ENCODE measurements at places on chromosomes 1 and 21.

DNA sequence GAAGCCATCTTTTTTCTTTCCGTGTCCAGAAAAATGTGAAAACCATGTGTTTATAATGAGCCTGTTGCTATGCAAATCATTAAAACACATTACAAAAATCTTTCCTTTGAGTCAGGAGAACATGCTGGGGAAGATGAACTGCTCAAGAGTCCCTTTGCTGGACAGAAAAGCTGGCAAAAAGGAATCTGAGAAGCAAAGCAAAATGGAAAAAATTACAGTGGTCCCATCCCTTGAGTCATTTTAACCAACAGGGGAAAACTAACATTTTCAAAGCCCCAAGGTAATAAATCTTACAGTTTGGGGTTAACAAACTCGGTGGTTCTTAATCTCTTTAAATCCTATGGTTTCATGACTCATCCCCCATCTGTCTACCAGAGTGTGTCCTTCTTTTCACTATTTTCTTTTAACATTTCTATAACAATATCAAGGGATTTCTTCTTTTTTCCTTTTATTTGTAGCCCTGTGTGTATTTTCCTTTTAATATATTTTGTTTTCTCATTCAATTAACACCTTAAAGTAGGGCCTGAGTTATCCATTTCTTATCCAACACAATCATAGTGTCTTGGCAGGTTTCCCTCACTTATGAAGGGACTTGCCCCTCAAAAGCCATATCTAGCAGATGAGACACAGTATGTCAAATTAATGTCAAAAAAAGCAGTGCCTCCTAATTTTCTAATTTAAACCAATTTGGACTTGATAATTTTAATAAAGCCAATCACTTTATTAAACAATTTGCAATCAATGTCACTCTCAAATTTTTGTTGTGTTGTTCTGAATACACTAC, 105.4 kb downstream of the PTPN14 start:
- no peak for DNase-seq

DNA sequence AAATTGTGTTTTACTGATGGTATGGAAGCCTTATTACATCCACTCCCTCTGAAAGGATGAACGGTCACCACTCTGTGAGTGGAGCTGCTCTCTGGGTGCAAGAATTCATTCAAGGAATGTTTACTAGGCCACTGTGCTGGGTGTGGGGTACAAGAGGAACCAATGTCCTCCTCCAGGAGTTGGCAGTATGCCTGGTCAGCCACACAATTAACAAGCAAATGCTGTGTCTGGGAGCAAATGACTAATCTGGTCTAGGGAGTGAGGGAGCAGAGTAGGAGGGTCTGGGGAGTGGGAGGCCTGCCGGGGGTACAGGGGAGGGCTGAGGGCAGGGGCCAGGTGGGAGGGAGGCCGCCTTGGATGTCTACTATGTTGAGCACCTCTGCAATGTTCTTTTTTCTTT, 27.2 kb upstream of the TDRD10 start:
- DNase-seq: no peak

DNA sequence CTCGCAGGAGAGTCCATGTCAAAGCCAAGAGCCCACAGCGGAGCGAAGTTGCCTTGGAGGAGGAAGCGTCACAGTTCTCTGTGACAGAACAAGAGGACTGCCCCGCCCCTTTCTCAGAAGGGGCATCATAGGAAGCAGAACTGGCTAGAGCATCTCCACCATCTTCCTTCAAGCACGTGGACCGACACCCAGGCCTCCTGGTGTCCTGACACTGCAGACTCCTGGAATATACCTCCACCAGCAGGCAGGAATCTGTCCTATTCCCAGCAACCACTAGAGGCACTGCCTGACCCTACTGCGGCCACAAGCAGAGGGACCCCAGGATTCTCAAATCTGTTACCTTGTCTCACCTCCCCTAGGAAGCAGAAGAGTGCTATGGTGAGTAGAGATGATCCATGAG, 37.8 kb downstream of the GPA33 start:
- DNase-seq: no peak

DNA sequence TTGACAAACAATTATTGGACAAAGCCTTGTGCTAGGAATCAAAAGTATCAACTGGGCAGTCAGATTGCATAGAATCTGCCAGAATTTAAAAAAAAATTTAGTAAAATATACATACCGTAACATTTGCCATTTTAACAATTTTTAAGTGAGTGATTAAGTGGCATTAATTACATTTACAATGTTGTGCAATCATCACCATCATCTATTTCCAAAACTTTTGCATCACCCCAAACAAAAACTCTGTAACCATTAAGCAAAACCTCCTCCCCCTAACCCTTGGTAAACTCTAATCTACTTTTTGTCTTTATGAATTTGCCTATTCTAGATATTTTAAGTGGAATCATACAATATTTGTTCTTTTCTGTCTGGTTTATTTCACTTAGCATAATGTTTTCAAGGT, 182.8 kb downstream of the LMO4 start:
- DNase-seq: no peak

DNA sequence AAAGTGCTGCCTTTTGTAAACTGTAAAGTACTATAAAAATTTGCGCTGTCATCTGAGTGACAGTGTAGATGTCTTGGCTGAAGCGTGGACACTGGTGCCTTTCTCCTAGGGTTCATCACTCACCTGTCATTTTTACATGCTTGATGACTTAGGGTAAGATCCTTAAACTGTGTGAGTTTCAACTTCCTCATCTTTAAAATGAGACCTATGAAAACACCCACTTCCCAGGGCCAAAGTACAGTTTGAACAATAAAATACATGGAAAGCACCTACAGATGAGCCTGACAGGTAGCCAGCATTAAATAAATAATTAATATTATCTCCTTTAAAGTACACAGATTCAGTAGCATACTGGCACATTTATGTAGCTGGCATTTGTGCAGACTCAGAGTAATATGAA, 309.9 kb downstream of the CHRM3 start:
- DNase-seq: no peak

- DNase-seq: no peak
These were observed 325.9 kb upstream of the AJAP1 start for GRCh38 chr1:4328402-4329071.

DNA sequence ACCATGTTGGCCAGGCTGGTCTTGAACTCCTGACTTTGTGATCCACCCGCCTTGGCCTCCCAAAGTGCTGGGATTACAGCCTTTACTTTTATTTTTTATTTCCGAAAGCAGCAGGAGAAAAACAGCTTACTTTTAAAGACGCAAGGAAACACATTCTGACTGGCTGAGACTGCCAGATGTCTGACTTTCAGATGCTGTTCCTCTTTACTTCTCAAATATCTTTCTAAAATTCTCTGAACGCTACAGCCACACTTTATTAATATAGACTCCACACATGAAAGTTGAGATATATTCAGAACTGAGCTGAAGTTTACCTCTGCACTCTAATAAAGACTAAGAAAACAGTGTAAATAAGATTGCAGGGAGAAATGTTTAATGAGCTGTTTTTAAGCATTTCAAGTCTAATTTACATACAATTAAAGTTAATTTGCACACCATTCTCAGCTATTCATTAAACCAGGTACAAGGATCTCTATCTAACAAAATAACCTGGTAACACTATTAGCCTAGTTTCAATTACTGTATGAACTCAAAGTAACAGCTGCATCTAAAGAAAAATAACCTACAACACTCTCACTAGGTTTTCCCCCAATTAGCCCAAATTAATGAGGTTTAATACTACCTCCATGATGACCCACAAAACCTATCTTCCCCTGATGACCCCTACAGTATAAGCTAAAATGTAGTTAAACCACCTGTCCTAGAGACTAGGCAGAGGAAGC, 24.9 kb downstream of the WASF2 start:
- no peak for DNase-seq

GRCh38 chr21:28250946-28251345, 741.7 kb downstream of the LTN1 start:
- DNase-seq: no peak

DNA sequence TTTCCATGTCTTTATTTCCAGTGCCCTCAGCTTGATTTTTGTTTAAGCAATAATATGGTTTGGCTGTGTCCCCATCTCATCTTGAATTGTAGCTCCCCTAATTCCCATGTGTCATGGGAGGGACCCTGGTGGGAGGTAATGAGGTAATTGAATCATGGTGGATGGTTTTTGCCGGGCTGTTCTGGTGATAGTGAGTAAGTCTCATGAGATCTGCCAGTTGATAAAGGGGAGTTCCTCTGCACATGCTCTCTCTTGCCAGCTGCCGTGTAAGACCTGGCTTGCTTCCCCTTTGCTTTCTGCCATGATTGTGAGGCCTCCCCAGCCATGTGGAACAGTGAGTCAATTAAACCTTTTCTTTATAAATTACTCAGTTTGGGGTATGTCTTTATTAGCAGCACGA, 559.6 kb upstream of the ADAMTS5 start:
- no peak for DNase-seq

GRCh38 chr1:51661081-51661518, 44.2 kb downstream of the OSBPL9 start:
- no peak for DNase-seq

DNA sequence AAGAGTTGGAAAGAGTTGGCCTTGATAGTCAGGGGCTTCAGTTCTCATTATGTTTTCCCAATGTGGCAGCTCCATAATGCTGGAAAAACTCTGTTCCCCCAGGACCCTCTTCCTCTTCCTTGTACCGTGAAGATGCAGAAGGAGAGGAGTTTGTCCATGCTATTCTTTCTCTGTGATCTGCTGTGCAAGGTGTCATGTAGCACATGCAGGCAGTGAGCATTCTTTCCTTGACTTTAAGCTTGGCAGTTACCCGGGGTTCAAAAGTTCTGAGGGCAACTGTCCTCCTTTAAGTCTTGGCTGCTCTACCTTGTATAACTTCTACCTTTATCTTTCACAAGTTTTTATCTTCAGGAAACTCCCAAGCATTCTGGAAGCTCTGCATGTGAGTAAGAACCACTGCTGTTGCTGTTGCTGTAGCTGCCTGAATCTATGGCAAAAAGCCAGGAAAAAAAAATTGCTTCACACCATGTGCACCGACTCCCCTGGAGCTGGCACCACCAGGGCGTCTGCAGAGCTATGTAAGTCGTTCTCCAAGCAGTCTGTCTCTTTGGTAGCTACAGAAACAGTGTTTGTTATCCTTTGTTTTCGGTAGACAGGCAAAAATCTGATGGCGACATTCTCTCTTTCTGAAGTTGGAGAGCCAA, 42.7 kb upstream of the SLC16A1 start:
- no peak for DNase-seq

DNA sequence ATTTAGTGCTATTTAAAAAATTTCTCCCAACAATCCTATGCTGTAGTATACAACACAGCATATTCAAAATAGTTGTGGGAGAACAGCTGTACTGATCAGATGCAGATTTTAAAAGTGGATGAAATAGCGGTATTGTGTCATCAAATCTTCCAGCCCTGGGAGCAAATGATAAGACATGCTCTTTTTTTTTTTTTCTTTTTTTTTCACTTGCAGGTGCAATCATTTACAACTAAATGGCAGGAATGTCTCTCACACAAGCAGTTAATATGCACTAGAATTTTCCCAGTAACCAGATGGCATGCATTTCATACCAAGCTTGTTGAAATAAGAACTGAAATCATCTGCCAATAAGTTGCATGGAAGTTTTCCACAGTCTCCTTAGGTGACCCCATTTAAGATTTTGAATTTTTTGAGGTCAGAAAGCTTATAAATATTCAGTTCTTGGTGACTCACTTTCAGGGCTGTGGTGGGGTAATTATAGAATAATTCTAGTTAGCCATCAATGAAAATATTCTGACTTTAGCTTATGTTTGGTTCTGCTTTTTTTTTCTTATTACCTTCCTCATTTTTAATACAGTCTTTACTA, 623.9 kb upstream of the NR5A2 start:
- no peak for DNase-seq

GRCh38 chr21:45001134-45002095, 61.6 kb downstream of the SLX9 start:
- DNase-seq: no peak

- DNase-seq: no peak
These were observed 59.3 kb downstream of the NUP210L start for GRCh38 chr1:154095456-154096060.

- DNase-seq: no peak
These were observed 226.2 kb downstream of the AKT3 start for GRCh38 chr1:243623841-243624240.

DNA sequence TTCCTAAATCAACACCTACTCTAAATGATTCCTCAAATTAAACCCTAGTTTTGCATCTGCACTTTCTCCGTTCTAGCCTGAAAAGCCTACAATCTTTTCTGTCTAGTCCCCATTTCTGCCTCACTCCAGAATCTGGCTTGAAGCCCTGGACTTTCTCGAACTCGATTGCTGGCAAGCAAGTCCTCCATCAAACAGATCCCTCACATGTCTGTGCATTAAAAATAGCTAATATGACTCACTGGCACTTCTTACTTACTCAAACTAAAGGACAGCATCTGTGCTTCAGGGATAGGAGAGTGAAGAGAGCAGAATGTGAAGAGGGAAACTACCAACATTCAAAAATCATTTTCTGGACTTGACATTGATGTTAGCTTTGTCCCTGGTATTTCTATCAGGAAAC, 51.8 kb upstream of the CXADR start:
- DNase-seq: no peak

- no peak for DNase-seq
These were observed 21.9 kb downstream of the TMCC2 start for GRCh38 chr1:205249651-205250050.

- DNase-seq: no peak
These were observed 6.3 kb downstream of the DNAJB4 start for GRCh38 chr1:78011050-78011449.

DNA sequence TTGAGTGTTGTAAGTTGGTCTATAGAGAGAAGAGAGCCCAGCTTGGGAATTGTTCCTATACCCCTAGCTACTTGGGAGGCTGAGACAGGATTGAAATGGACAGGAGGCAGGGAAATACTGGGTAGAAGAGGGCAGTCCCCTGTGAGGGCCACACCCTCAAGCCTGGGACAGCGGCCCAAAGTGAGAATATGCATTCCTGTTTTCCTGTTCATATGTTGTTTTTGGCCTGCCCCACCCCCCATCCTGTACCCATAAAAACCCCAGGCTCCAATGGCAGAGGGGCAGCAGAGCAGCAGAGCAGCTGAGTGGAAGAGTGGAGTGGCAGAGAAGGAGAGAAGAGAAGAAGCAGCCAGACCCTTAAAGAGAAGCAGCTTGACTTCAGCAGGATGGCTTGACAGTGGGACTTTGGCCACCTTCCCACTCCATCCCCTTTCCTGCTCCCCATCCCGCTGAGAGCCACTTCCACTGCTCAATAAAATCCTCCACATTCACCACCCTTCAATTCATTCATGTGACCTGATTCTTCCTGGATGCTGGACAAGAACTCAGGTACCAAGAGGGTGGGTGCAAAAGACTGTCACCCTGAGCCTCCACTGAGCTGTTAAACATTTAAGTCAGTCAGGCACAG, 70.6 kb upstream of the PUM1 start:
- DNase-seq: no peak

- DNase-seq: no peak
These were observed 878 bp downstream of the MINDY1 start for GRCh38 chr1:151005729-151006319.

DNA sequence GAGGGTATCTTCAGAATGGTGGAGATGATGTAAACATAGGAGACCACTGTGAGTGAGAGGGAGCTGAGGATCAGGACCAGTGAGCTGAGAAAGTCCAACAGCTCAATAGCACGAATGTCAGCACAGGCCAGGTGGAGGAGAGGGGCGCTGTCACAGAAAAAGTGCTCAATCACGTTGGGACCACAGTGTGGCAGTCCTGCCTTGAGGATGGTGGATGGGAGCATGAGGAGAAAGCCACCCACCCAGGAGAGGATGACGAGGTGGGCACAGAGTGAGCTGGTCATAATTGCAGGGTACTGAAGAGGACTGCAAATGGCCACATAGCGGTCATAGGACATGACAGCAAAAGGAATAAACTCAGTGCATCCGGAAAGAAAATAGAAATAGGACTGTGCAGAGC, 8.1 kb downstream of the OR11L1 start:
- DNase-seq: no peak
